GDM1 (cell line): ENCODE measurements at places on chromosomes 1 and 21.

- no peak for DNase-seq
These were observed 29.2 kb downstream of the NID1 start for GRCh38 chr1:236035681-236036101.

GRCh38 chr1:114274621-114275317 is 121.1 kb upstream of the SYT6 start:
- peak; percentile 11 for DNase-seq

GRCh38 chr1:209746451-209747165 is 9.2 kb upstream of the TRAF3IP3 start:
- DNase-seq, result no peak

GRCh38 chr1:192724670-192725069 is 84.2 kb upstream of the RGS2 start:
- DNase-seq, result no peak

GRCh38 chr1:9128166-9128519 is 759 bp downstream of the GPR157 start:
- no peak for DNase-seq

- no peak for DNase-seq
These were observed 30.8 kb downstream of the NEK2 start for GRCh38 chr1:211644653-211645052.

DNA sequence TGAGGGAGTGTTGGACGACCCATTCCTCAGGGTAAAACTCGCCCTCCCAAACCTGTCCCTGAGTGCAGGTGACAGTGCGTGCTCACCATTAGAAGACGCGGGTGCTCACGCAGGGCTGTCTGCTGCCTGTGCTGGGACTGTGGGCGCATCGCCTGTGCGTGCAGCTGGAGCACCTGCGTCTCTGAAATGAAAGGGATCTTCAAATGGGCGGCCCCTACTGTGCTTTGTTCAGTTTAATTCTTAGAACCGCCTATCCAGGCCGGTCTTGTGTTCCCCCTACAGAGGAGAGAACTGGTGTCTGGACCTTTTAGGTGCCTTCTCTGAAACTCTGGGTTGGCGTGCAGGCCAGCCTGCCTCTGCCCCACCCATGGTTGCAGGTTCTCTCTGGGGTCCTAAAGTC is 125.8 kb downstream of the PCBP3 start:
- no peak for DNase-seq

DNA sequence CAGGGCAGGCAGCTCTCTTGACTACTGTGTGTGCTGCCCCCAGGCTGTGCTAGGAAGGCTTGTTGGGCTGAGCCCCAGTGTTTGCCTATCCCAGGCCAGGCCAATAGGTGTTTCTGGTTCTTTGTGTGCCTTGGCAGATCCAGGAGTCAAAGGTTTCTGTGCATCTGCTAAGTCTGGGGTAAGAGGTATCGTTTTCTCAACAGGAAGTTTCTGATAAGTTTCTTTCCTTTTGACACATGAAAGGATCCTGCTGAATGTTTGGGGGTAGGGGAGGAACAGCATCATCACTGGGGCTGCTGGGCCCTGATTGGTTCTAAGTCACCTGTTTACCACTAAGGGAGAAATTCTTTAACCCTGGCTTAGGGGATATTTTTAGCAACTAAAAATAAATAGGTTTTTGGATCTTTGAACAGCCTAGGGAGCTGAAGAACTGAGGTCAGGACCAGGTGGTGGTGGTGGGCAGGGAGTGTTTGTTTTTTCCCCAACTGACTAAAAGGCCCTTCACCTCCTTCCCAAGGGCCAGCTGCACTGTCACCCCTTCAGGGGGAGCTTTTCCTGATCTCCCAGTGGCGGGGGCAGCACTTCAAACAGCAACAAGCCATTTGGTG is 85.1 kb downstream of the KCNN3 start:
- DNase-seq, result no peak

GRCh38 chr21:44337449-44337848 is 1.7 kb downstream of the CFAP410 start:
- no peak for DNase-seq

GRCh38 chr1:208237241-208237640 is 6.9 kb downstream of the PLXNA2 start:
- DNase-seq, result no peak

DNA sequence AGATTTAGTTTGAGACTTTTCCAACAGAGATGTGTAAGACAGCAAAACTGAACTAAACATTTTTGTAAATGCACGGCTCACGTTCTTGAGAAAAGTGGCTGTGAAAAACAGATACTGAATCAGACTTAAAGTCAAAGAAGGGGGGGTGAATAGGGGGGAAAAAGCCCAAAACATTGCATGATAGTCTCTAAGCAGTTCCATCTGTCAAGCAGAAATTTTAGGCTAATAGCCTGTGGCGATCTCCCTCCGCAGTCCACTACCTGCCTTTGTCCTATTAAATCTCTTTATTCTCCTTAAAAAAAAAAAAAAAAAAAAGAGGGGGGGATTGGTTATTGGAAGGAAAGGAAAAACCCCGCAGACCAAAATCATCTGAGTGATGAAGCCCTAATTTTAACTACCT is 217.6 kb upstream of the NFIA start:
- DNase-seq, result no peak

GRCh38 chr1:246151796-246152434 is 355.2 kb downstream of the SMYD3 start:
- no peak for DNase-seq

GRCh38 chr1:246221485-246222255 is 285.4 kb downstream of the SMYD3 start:
- no peak for DNase-seq

GRCh38 chr1:101187297-101187696 is 49.5 kb upstream of the S1PR1 start:
- DNase-seq, result no peak

GRCh38 chr1:224198572-224198971 is 15.5 kb downstream of the DEGS1 start:
- no peak for DNase-seq

- no peak for DNase-seq
These were observed 24.6 kb downstream of the OPTC start for GRCh38 chr1:203518541-203518940.

DNA sequence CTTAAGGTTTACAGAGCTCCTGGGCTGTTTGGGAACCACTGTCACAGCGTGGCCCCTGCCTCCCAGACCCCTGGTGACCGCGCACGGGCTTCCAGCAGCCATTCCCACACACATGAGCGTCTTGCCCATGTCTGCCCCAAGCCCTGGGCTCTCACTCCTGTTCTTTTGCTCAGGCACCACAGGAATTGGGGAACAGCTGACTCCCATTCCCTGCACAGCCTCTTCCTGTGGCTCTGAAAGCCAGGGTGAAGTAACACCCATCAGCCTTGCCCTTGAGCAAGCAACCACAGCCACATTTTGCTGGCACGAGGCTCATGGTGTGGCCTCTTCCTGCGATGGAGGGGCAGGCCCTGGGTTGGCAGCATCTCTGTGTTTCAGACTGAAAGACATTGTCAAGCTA is 14.3 kb upstream of the GPR157 start:
- DNase-seq, result no peak

DNA sequence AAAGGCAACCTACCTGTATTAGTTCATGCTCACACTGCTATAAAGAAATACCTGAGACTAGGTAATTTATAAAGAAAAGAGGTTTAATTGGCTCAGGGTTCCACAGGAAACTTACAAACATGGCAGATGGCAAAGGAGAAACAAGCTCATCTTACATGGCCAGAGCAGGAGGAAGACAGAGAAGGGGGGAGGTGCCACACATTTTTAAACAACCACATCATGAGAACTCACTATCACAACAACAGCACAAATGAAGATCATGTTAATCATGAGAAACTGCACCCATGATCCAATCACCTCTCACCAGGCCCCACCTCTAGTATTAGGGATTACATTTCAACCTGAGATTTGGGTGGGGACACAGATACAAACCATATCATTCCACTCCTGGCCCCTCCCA is 90.6 kb upstream of the KCTD3 start:
- DNase-seq, result no peak
